Stimulated activated CD4-positive, alpha-beta T cell treated with anti-CD3 and anti-CD28 coated beads, Interleukin-2, amount 100 ng/mL, for 4 hours (primary cell): ENCODE measurements at places on chromosomes 3 and 15.
A peak's percentile ranks its signal among the peaks of the same experiment; 100 is the strongest.

GRCh38 chr15:76996526-76997401 lies 1.8 kb downstream of the PSTPIP1 start:
- peak; percentile 55 for DNase-seq

DNA sequence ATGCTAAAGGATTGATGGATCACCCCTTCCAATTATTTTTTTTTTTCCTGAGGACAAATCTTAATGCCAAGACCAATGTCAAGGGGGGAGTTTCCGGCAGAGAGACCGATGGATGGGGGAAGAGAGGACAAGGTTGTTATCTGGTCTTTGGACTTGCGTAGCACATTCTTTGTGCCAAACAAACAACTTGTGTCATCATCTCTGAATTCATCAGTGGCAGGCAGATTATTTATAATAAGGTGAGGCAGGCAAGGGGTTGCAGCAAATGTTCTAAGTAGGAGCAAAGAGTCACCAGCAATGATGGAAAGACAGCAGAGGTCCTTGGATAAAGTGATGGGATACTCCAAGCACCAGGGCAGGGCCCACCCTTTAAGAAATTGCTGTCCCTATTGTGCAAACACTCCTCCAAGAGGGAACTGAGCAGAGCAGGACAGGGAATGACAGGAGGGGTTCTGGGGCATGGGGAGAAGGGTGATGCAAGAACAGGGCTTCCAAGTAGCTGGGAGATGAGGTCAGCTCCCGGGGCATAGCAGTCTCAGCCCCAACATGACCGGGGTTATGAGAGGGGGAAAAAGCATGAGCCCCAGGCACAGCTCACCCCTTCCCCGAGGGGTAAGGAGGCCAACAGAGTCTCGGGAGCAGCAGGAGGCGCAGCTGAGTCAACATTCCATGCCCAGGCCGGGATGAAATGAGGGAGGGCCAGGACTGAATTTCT lies 57.4 kb downstream of the ANXA2 start:
- no peak for DNase-seq

DNA sequence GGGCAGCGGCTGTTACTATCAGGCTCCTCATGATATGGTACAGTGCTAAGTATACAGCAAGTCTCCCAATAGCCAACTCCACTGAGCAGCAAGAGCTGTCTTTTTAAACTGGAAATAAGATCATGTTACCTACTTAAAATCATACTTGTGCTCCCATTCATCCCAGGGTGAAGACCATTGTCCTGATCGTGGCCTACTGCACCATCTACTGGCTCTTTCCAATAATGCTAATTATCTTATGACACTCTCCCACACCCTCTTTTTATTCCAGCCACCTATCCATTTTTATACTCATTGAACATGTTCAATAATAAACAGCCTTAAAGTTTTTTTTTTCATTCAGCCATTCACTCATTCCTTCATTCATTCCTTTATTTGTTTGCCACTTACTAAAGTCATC lies 117.7 kb downstream of the GBE1 start:
- DNase-seq = no peak

GRCh38 chr15:79378394-79379109 lies 53.6 kb upstream of the MINAR1 start:
- no peak for DNase-seq

DNA sequence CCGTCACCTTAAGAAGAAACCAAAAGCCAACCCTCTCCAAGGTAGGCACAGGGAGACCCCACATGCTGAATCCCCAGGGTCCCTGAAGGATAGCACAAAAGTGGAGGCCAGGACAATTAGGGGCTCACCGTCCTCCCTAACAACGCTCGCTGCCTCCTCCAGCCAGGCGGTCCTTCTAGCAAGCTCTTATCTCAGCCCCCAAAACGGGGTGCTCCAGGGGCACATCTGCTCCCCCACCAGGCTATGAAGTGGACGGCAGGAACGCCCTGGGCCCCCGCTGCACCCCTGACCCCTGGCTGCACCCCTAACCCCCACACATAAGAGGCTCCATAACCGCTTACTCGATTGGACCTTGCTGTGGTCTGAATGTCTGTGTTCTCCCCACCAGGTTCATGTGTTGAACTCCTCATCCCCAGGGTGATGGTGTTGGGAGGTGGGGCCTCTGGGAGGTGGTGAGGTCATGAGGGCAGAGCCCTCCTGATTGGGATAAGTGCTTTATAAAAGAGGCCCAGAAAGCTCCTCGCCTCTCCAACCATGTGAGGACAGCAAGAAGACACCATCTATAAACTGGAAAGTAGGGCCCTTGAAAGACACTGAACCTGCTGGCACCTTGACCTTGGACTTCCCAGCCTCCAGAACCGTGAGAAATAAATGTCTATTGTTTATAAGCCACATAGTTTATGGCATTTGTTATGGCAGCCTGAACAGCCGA lies 153.3 kb downstream of the NUP210 start:
- DNase-seq = no peak

- DNase-seq = no peak
Measured at GRCh38 chr3:17021614-17022013, 136.9 kb downstream of the PLCL2 start.

GRCh38 chr3:10475983-10476382 lies 29.4 kb downstream of the ATP2B2 start:
- DNase-seq = no peak

- DNase-seq = no peak
Measured at GRCh38 chr3:189982321-189982945, 138.3 kb downstream of the P3H2 start.

DNA sequence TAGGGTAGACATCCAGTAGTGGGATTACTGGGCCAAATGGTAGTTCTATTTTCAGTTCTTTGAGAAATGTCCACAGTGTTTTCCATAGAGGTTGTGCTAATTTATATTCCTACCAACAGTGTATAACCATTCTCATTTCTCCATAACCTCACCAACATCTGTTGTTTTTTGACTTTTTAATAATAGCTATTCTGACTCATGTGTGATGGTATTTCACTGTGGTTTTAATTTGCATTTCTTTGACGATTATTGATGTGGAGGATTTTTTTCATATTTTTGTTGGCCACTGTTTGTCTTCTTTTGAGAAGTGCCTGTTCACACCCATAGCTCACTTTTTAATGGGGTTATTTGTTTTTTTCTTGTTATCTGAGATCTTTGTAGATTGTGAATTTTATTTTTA lies 125.2 kb downstream of the CFAP20DC start:
- no peak for DNase-seq

DNA sequence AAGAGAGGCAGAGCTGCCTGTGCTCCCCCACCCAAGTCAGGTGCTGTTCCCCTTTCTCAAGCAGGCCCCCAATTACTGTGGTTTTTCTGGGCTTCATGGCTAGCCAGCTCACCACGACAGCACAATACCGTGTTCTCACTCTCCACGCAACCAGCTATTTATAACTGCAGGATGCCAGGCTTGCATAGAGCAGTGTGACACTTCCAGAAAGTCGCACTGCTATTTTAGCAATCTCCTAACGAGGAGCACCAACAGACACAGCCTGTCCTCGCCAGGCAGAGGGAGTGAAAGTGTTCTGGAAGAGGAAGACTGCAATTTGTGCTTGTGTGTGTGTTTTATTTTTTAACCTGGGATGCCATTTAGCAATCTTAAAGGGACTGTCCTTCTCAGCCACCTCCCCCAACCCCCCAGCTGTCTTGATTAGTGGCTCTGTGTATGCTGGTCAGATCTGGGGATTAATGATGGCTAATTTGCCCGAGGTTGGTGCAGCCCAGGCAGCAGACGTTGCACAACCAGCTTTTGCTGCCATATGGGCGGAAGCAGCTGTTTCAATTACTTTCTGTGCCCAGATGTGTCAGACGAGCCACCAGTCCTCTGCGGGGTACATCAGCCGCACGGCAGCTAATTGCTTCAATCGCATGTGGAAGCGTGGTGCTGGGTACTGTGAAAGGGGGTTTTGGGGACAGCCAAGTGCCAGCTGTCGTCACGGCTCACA lies 268.0 kb upstream of the ARRDC4 start:
- DNase-seq = no peak

GRCh38 chr15:42903388-42904324 lies 16.9 kb downstream of the TTBK2 start:
- no peak for DNase-seq

DNA sequence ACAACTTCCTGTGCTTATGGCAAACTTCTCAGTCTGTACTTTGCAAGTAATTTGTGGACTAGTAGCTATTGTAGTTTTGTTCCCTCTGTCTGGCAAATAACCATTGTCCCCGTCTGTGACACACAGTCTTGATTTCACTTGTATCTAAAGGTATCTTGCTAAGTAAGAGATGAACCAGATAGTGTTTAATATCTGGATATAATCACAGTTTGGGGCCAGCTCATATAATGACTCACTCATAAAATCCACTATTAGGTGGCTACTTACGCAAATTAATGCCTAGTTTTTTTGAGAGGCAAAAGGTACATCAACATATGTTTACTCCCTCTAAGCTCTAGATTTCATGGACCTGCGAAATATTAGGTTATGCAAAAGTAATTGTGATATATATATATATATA lies 30.4 kb downstream of the VGLL3 start:
- no peak for DNase-seq

DNA sequence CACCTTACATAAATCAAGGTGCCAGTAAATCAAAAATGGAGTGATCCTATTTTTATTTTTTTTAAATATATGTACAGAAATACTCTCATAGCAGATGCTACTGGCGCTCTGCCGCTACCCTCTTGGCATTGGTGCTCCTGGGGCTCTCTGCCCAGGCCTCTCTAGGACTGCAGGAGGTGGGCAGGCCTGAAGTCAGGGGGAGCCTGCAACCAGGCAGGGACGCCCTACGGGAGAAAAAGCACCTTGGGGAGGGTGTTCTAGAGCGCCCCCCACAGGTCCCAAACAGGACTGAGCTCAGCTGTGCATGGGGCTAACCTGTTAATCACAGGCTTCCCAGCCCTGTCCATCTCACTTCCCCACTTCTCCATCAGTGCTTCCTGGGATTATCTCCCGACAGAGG lies 192.5 kb downstream of the SHQ1 start:
- no peak for DNase-seq

DNA sequence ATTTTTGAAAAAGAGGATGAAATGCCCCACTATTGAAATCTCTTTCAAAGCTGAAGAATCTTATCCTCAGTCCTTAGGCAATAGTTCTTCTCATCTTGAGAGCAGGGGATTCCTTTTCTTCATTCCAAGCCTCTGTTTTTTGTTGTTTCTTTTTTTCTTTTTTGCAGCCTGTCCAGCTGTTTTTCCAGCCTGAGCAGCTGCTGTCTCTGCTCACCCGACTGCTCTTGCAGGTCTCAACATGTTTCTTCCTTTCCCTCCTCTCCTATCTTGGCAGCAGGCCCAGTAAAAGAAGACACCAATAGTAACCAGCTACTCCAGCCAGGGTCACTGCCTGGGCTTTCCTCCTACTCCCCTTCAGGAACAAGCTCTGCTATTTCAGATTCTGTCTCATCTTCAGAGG lies 23.8 kb downstream of the MEX3B start:
- no peak for DNase-seq

GRCh38 chr3:114567771-114568170 lies 273.9 kb downstream of the TIGIT start:
- DNase-seq = no peak

DNA sequence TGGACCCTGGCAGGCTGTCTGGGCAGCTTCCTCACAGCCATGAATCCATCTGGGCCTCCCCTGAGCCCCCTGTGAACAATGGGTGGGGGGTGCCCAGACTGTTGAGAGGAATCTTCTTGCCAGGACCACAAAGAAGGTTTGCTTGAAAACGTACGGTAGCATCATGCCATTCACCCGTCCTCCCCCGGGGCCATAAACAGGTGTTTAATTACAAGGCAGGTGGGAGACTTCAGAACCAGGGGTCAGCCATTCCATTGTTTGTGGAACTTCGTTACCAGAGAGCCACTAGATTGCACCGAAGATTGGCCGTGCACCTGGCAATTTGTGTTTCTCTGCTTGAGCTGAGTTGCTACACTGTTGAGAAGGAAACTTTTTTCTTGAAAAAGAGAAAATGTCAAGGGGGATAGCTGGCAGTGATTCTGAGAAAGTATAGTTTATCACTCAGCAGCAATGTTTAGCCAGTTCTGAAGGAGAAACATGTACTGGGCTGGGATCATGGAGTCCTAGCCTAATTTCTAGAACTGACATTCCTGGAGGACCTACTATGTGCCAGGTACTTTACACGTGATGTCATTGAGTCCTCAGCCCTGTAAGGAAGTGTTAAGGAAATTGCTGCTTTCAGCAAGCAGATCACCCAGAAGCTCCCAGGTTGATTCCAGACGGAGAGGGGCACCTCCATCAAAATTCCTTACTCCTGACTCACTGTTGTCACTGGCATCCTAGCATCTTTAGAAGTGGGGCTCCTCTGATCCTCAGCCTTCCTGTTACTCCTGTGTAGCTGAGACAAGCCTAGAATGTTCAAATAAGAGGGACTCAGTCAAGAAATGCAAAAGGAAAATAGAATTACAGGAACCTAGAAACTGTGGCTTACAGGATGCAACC lies 103.8 kb upstream of the UBE2E1 start:
- no peak for DNase-seq

GRCh38 chr15:88748081-88748480 lies 55.2 kb upstream of the ACAN start:
- DNase-seq = no peak

DNA sequence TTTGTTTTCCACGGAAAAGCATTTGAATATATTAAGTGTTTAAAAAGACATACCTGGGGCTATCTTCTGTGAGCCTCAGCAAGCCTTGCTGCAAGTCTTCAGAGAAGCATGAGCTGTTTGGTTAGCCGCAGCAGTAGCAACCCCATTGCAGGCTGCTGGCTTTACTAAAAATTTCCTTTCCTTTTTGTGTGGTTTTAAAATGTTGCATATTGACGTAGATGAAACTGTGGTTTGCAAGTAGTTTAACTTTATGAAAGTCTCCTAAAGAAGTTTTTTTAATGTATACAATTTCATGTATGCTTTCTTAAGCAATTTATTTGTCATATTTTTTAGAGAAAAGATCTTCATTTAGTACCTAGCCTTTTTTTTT lies at the start of gene GPR171:
Gene GPR171, minus strand, starts transcription at position 166 of the 370 bp plus-strand sequence. CDS start 3,830 bp downstream, outside the sequence.
- peak; percentile 56 for DNase-seq

- DNase-seq = no peak
Measured at GRCh38 chr15:57694279-57694678, 12.2 kb upstream of the POLR2M start.

GRCh38 chr15:40695469-40695890 lies 506 bp downstream of the RAD51 start:
- DNase-seq = no peak

- DNase-seq = no peak
Measured at GRCh38 chr3:33100229-33100628, 3.3 kb upstream of the GLB1 start.

- no peak for DNase-seq
Measured at GRCh38 chr3:62823461-62824050, 51.7 kb downstream of the CADPS start.
